ENCODE measurements at places on chromosomes 3 and 15.

GRCh38 chr3:7973006-7973405, 528.6 kb upstream of the LMCD1 start:
- no peak for DNase-seq

DNA sequence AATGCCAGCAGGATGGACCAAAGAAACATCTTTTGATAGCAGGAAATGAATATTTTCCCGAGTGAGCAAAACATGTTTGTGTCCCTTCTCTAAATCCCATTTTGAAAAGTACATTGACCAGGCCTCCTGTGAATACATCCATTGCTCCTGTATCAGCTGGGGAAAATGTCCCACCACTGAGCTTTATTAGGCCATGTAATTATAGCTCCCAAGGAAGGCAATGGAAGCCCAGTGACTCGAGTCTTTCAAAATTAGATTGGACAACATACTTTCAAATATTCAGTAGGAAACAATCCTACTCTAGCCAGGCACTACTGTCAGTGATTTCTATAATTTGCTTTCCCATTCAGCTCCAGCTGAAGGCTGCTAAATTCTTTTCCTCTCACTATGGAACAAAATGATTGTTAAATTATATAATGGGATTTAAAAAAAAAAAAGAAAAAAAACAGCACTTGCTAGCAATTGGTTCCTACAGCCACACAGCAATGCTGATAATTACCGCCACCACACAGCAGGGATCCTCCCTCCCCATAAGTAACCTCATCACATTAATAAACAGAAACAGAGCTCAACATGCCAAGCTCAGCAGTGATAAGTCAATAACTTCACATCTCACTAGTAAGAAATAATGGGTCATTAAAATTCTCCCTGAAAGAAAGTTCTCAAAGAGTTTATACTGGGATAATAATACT, 172.4 kb upstream of the SLC2A2 start:
- DNase-seq: no peak

- no peak for DNase-seq
Measured at GRCh38 chr3:184189421-184189820, 3.4 kb downstream of the ABCF3 start.

GRCh38 chr15:35244227-35244626, 159.1 kb upstream of the NANOGP8 start:
- DNase-seq: no peak

DNA sequence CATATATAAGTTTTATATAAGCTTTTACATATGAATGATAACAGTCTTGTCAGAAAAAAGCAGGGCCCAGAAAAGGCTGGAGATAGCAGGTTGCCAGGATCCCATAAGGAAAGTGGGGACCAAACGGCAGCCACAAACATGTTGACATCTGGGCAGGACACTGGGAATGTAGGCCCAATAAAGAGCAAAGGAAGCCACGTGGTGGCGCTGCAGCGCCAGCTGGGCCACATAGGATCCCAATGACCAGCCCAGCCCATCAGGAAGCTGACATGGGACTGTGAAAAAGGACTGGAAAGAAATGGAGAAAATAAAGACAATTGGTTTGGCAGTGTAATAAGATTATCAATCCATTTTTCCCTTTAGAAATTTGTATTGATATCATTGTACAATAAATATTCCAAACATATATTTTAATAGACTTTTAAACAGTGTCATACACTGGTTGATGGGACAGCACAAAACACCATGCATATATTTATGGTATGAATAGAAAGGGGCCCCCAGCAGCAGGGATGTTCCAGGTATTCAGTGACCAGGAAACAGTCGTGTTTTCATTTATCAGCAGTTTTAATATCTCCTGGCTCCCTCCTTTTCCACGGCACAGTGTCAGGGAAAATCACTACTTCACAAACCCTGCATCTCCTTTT, 89.0 kb upstream of the STRIT1 start:
- DNase-seq: peak; percentile 27

GRCh38 chr15:68232937-68233336, 3.4 kb upstream of the CLN6 start:
- DNase-seq: no peak

GRCh38 chr3:45682311-45682710, 6.9 kb upstream of the SACM1L start:
- DNase-seq: no peak

DNA sequence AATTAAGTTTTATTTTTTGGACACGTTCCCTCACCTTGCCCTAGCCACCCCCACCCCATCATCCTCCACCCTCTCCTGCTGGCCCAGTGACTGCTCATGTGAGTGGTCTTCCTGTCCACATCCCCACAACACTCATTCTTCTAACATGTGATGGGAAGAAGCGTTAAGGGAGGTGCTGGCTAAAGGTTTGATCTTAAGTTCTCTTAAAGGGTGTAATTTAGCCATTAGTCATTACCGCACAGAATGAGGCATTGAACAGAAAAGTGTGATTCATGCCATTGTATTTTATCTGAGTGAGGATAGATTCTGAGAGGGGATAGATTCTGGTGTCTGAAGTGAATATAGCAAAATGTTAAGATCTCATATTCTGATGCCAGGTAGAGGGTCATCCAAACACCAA, 272.9 kb upstream of the TPM1 start:
- no peak for DNase-seq

DNA sequence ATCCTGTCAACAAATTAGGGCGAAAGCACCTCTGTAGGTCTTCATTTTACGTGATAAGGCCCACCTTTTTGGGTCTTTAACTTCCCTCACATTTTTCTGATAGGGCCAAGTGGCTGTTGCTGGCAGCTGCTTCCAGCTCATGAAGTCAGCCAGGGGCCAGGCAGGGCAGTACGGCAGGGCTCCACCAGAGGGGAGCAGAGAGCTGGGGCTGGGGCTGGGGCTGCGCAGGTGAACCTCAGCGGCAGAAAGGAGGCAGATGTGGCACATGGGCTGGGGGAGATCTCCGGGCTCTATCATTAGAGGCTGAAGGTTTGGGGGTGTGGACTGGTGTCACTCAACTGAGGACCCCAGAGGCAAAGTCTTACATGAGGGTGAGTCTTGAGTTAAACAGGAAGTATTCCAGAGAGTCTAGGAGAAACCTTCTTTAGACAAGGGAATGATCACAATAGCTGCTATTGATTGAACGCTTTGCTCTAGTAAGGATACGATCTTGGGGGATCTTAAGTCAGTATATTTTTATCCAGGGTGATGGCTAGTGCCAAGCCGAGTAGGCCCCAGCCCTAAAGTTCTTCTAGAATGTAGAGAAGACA, 62.8 kb upstream of the MEX3B start:
- peak; percentile 51 for DNase-seq

- no peak for DNase-seq
Measured at GRCh38 chr3:192038726-192039125, 577.8 kb downstream of the PYDC2 start.

- DNase-seq: no peak
Measured at GRCh38 chr3:194045289-194045688, 90.7 kb upstream of the HES1 start.

DNA sequence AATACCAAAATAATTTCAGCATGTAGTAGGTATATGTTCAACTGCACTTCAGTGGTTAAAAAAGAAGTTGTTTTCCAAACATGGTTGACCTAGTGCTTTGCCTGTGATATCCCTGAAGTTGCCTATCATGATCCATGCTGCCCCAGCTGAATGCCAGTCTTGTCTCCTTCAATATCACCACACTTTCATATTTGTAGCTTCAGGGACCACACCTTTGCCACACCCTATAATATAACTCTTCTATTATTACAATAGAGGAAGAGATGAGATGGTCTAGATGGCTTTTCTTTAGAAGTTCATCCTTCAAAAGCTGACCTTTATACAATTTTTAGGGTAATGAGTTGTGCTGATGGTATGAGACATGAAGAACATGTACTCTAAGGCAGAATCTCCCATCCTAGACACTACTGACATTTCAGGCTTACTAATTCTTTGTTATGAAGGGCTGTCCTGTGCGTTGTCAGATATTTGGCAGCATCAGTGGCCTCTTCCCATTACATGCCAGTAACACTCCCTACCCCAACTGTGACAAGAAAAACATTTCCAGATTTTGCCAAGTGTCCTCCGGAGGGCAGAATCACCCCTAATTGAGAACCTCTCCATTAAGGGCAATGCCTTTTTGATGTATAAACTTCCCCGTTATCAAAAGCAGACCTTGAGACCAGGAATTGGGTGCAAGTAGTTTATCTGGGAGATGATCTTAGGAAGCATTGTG, 76.2 kb upstream of the PLCL2 start:
- DNase-seq: no peak

GRCh38 chr15:26887926-26888666, 21.2 kb downstream of the GABRA5 start:
- DNase-seq: no peak

GRCh38 chr3:119695480-119695879, 7.3 kb upstream of the CFAP91 start:
- DNase-seq: no peak

DNA sequence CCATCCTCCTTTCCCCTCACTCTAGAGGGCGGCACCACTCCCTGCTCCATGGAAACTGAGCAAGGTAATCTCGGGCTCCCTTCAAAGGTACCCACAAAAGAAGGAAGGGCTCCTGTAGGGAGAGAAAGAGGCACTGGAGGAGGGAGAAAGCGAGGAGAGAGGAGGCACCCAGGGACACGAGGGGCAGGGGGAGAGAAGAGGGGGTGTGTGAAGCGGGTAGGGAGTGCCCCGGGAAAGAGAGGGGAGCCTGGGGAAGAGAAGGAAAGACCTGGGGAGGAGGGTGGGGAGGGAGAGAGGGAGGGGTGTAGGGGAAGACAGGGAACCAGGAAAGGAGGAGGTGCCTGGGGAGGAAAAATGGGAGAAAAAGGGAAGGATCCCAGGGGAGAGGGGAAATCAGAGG, 523 bp downstream of the VILL start:
- no peak for DNase-seq

- no peak for DNase-seq
Measured at GRCh38 chr15:65381445-65382145, 3.8 kb upstream of the IGDCC3 start.

- no peak for DNase-seq
Measured at GRCh38 chr3:100516838-100517237, 24.4 kb downstream of the TMEM45A start.

GRCh38 chr15:91380114-91380513, 280.1 kb downstream of the SV2B start:
- no peak for DNase-seq

- DNase-seq: no peak
Measured at GRCh38 chr3:32706348-32707025, 21.5 kb downstream of the CNOT10 start.

DNA sequence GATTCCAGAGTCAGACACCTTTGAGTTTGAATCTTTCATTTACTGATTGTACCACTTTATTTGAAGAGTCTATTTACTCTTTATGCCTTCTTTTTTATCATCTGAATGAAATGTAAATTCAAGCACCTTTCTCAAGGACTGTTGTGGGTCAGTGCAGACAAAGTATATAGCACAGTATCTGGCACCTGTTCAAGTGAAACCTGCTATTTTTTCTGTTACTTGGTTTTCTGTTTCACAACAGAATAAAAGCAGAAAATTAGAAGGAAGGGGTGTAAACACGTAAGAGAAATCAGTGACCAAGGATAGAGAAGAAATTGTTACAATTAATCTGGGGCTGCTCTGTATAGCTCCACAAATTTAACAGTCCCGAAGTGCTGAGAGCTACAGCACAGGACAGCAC, 357.4 kb downstream of the RSL24D1 start:
- no peak for DNase-seq

- DNase-seq: no peak
Measured at GRCh38 chr3:34569437-34569836, 771.0 kb downstream of the PDCD6IP start.

GRCh38 chr3:105354429-105354828, 12.3 kb upstream of the ALCAM start:
- no peak for DNase-seq

GRCh38 chr15:72740219-72740618, 43.3 kb downstream of the ADPGK start:
- no peak for DNase-seq

DNA sequence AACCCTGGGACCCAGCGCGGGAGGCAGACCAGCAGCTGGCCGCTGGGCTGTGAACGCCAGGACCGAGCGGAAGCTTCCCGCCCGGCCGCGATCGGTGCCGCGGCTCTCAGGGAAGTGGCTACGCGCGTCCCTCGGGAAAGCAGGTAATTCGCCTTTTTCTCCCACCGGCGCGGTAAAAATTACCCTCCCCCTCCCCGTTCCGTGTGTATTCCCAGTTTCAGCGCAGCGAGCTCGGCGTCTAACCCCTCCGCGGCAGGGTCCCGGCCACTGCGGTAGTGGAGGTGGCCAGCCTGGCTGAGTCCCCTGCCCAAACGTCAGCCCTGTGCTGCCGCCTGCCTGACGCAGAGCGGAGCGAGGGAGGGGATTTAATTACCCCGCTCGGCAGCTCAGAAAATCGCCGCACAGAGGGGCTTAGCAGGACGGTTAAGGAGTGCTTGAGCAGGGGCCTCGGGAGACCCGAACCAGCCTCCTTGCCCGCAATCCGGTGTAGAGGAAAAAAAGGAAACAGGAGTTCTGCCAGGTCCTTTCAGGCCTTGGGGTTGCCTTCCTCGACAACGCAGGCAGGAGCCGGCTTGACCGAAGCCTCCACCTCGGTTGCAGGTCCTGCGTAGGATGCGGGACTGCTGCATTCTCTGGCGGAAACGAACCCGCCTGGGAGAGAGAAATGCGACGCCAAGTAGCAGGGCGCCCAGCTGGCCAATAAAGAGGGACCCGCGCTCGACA, 2.9 kb downstream of the GATA2 start:
- no peak for DNase-seq

DNA sequence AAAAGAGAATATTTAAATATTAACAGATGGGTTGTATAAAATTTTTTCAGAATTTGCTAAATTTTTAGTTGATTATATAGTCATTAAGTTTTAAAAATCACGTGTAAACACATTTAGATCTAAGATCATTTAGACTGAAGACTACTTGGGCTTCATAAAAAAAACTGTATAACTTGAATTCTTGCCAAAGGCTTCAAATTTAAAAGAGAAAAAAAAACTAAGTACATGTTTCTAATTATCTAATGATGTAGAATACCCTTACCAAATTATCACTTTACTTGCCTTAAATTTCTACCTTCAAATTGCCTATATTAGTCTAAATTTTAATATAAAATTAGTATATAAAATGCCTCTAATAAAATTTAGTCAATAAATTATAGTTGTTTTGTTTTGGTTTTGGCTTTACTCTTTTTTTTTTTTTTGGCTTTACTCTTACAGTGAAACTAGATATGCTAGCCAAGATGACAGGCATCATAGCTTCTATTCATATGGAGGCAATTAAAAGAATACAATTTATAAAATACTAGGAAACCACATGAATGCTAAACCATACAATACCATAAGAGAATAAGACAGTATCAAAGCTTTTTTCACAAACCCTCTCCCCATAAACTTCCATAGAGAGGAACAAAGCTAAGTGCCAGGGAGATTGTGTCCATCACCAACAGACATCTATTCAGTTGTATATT, 183.1 kb upstream of the KCNMB2 start:
- DNase-seq: no peak

- no peak for DNase-seq
Measured at GRCh38 chr15:42071717-42072116, 22.6 kb downstream of the PLA2G4D start.

GRCh38 chr3:124805671-124806070, 75.4 kb downstream of the UMPS start:
- no peak for DNase-seq

GRCh38 chr3:39102504-39103323, 4.7 kb downstream of the GORASP1 start:
- no peak for DNase-seq
